ENCODE measurements at places on chromosomes 7 and 10.

GRCh38 chr10:118153287-118153686 is 106.5 kb upstream of the RAB11FIP2 start:
- DNase-seq, result no peak

GRCh38 chr7:144821067-144821466 is 14.8 kb downstream of the TPK1 start:
- no peak for DNase-seq

DNA sequence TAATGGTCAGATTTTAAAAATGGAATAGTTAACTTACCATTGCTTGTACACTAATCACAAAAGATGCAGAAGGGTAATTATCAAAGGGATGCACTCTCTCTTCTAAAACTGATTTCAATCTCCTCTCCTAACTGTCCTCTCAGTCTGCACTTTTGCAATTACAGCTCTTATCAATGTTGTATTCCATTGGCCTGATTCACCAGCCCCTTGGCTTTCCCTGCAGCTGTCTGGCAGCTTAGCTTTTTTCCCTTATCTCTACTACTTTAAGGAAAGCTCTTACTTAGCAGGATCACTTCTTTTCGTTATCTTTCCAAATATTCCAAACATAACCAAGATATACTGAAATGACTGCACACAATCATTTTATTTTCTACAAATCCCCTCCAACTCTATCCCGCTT is 448.8 kb downstream of the GRM8 start:
- DNase-seq, result no peak

DNA sequence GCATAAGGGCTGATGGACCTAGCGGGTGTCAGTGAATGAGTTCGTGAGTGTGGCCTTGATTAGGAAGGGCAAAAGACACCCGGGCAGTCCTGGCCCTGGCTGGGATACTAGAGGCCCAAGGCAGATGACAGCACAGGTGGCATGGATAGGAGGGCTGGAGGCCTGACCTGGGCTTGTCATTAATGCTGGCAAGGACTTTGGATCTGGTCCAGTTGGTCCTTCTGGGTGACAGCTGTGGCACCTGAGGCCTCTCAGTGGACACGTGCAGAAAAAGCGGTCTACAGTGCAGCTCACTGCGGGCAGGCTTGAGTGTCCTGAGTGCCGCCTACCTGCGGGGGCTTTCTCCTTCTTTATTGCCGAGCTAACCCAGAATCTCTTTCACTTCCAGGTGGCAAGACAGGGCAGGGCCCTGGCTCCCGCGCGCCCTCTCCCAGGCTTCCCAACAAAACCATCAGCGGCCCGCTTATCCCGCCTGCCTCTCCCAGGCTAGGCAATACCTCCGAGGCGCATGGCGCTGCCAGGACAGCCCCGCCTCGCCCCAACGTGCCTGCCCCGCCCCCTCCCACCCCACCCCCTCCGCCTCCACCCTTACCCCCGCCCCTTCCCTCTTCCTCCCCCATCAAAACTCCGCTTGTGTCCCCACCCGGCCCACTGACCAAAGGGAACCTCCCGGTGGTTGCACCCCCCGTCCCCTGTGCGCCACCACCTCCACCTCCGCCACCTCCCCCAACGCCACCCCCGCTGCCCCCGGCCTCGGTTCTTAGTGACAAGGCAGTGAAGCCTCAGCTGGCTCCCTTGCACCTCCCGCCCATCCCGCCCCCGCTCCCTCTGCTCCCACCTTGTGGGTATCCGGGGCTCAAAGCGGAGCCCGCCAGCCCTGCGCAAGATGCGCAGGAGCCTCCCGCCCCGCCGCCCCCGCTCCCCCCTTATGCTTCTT is 77.4 kb downstream of the WIPF3 start:
- no peak for DNase-seq

GRCh38 chr10:48714088-48714487 is 29.4 kb downstream of the WDFY4 start:
- DNase-seq, result no peak

DNA sequence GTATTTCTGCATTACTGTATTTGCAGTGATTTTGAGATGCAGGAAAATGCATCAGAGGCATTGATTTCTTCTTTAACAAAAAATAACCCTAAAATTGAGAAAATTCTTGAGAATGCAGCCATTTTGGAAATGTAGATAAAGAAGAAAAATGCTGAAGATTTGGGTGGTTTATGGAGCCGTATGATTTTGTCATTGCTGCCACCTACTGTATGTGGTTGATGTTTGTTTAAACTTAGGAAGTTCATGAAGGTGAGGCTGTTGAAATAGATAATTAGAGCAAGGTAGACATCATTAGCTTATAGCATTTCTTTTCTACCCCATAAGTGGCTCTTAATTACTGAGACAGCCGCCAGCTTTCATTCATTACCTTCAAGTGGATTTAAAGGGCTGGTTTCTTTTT is 92.1 kb upstream of the SAMD8 start:
- no peak for DNase-seq

GRCh38 chr7:34158368-34159153 is 253.2 kb downstream of the BMPER start:
- DNase-seq, result no peak

DNA sequence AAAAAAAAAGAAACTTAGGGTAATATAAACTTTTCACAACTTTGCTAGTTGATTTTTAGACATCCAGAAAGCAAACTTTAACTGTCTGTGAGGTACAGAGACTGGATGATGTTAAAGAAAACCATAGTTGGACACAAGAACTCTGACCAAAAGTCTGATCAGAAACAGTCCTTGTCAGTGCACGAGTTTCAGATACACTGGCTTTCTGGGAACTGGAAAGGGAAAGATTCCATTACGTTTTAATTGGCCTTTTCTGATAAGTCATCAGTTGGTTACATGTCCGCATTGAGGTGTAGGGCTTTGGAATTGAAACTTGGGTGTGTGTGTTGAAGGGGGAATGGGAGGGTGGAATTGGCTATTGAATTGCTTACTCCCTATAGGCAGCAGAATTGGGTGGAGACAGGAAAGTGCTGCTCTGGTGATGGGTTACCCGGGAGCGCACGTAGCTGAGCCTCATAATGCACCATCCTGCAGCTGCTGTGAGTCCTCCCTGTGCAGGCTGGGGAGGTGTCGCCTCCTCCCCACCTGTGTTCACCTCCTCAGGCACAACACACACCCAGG is 59.9 kb downstream of the DAGLB start:
- no peak for DNase-seq

- no peak for DNase-seq
Measured at GRCh38 chr7:151839451-151839921, 37.4 kb downstream of the PRKAG2 start.

DNA sequence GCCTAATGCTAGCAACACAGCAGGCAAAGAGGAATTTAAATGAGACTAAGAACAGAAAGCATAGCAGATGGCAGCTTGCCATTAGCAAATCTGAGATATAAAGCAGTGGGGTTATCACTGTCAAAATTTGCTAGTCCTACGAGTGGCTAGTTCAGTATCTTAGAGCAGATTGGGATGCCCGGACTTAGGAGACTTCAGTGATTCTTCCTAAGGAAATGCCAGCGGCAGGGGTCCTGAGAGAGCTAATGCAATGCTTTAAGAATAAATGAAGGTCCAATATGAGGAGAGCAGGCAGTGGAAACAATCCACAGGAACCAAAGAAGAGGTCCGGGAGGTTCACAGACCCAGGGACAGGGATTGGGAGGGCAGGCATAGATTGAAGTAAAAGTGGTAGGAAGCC is 169.3 kb upstream of the NPSR1 start:
- no peak for DNase-seq

GRCh38 chr10:27986821-27987220 is 12.1 kb downstream of the ODAD2 start:
- DNase-seq, result no peak

GRCh38 chr7:73919694-73920375 is 58.9 kb downstream of the TMEM270 start:
- no peak for DNase-seq

DNA sequence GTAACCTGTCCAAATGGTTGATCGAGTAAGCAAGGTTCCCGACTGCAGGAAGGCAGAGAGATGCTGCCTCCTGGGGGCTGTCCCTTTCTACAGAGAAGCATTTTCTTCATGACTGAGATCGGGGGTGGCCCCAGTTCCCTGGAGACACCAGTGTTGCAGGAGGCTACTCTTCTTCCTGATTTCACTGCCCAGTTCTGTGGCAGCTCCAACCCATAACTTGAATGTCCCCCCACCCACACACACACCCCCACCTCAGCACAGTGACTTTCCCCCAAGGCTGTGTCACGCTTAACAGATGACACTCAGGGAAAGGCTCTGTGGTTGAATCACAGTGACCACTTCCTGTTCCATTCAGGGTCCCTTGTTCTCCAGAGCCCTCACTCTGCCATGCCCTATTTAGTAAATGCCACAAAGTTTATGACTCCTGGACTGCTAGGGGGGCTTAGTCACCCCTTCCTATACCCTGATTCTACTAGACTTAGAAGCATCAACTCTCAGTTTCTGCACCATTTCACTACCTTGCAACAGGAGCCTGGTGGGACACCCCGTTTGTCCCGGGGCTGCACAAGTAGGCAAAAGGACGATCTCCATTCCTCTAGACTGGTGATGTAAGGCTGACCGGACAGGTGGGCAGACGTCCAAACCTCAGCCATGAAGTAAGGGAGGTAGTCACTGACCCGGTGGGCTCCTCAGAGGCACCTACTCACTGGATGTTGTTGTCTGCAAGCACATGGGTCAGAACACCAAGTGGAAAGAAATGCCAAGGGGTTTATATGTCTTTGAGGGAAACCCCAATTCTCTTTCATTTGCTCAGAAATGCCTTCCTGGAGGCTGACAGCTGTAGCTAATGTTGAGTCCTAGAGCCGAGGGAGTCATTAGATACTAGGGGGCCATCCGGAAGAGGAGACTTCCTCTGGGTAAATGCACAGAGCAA is 31.3 kb upstream of the SMC3 start:
- no peak for DNase-seq

GRCh38 chr10:3432081-3432825 is 259.7 kb upstream of the PITRM1 start:
- no peak for DNase-seq

DNA sequence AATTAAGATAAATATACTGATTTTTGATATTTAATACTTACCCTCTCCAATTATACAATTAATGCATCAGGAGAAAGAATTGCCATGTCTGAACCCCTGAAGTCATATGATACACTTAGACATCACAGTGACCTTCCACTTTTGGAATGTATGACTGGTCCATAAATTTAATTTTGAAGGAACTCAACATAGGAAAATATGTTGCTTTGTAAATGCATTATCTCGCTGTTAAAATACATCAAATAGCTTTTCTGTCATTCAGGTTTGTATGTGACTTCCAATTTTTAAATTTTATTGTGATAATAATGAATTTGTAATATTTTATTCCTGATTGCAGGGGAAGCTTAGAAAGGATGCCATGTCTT is 631.9 kb upstream of the ANKRD30A start:
- DNase-seq, result no peak
